ENCODE measurements at places on chromosomes 12 and 14. TPM values are rescaled to one million over a fixed set of nuclear protein-coding genes. Genes with fewer than 3 reads are reported as not detected.

The OR6J1 gene
- not detected for total RNA-seq

The OTUB2 gene
- total RNA-seq = 5.7 TPM

The CLEC2A gene
- total RNA-seq = not detected

The FAM181A gene
- total RNA-seq = not detected

The NKX2-1 gene
- total RNA-seq = not detected

The CATSPERB gene
- not detected for total RNA-seq
